Myocyte (in vitro differentiated cells): ENCODE measurements at places on chromosomes 3 and 15. TPM values are rescaled to one million over a fixed set of nuclear protein-coding genes. Genes with fewer than 3 reads are reported as not detected.

GUCA1C gene
- not detected in 2 replicates for total RNA-seq

SLC28A2 gene
- total RNA-seq = not detected in 2 replicates

ACSBG1 gene
- total RNA-seq = 2.9 and 5.2 TPM in 2 replicates

ARPP21 gene
- 299 and 379 TPM in 2 replicates for total RNA-seq

MEX3B gene
- total RNA-seq = 14.0 and 14.6 TPM in 2 replicates

PEX5L gene
- total RNA-seq = 0.42 and 0.53 TPM in 2 replicates

DAZL gene
- not detected in 2 replicates for total RNA-seq

ATP2B2 gene
- total RNA-seq = 0.24 TPM in 1 of 2 replicates, not detected in the other

THAP10 gene
- 1.8 and 2.7 TPM in 2 replicates for total RNA-seq

FETUB gene
- not detected in 2 replicates for total RNA-seq

ITPKA gene
- total RNA-seq = 6.2 and 10.7 TPM in 2 replicates

NDUFAF3 gene
- total RNA-seq = 136 and 185 TPM in 2 replicates

CYP19A1 gene
- 1.3 and 5.8 TPM in 2 replicates for total RNA-seq

C2CD4B gene
- total RNA-seq = not detected in 2 replicates

CAND2 gene
- 40.0 and 54.0 TPM in 2 replicates for total RNA-seq

SCN11A gene
- total RNA-seq = not detected in 2 replicates

CD200R1L gene
- not detected in 2 replicates for total RNA-seq

PLA2G4E gene
- not detected in 2 replicates for total RNA-seq
